ENCODE measurements at places on chromosomes 11 and 22.

DNA sequence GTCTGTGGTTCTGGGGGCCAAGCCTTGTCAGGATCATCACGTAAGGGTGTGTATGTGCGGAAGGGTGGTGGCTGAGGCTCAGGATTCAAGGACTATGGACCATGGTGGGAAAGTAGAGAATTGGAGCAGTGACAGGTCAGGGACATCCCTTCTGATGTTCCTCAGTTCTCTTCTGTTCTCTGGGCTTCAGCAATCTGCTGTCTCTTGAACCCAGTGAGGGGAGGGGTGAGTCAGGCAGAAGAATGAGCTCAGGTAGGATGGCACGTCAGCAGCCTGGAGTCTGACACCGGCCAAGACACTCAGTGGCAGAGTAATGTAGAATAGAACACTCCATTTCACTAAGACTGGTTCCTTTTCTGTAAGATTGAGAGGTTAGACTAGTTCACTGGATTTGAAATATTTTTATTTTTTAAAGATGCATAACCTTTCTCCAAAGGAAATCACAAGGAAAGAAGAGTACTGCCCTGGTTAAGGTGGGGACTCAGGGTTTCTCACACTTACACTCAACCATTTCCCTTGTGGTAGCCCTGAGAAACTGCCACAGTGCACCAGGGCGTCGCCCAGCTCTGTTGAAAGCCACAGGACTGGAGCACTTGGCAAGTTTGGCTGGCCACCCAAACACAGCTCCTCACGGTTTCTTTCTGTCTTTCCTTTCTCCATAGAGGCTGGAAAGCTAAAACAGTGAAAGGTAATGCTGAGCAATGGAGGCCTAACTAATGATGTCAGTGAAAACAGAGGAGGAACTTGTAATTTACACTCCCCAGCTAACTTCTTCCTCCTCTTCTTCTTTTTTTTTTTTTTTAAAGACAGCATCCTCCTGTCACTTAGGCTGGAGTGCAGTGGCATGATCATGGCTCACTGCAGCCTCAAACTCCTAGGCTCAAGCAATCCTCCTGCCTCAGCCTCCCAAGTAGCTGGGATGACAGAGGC lies 23.1 kb upstream of the MICAL2 start:
- DNase-seq: no peak

DNA sequence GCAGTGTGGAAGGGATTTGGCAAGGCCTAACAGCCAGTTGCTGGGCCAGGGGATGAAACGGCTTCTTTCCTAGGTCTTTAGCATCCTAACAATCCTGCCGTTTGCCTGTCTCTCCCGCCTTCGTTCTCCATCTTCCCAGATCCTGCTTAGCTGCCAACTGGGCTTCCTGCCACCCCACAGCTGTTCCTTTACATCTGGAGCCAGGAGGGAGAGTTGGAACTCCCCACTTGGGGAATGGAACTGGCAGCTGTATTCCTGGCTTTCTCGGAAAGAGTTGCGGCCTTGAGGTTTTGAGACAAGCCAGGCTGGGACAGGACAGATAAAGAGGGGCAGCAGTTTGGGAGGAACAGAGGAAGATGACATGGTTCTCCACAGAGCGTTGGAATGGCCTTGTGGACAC lies 59.6 kb downstream of the ST3GAL4 start:
- DNase-seq: no peak

GRCh38 chr11:127074151-127074761 lies 73.7 kb upstream of the KIRREL3 start:
- no peak for DNase-seq

- DNase-seq: no peak
Measured at GRCh38 chr11:8459711-8460399, 134.2 kb downstream of the STK33 start.

GRCh38 chr11:128022007-128022368 lies 565.4 kb downstream of the ETS1 start:
- no peak for DNase-seq

GRCh38 chr22:18111759-18112330 lies 1.2 kb downstream of the TUBA8 start:
- no peak for DNase-seq
